ENCODE measurements at places on chromosomes 13 and 19.

GRCh38 chr13:103539721-103540381 lies 473.6 kb upstream of the SLC10A2 start:
- no peak for DNase-seq

GRCh38 chr19:49142866-49143335 lies 12.3 kb downstream of the HRC start:
- DNase-seq: peak; percentile 79

DNA sequence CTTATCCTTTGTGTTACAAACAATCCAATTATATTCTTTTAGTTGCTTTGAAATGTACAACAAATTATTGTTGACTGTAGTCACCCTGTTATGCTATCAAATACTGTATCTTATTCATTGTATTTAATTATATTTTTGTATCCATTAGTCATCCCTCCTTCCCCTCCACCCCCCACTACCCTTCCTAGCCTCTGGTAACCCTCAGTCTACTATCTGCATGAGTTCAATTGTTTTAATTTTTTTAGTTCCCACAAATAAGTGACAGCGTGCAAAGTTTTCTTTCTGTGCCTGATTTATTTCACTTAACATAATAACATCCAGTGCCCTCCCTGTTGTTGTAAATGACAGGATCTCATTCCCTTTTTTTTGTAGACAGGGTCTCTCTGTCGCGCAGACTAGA lies 4.5 kb downstream of the SAE1 start:
- no peak for DNase-seq

DNA sequence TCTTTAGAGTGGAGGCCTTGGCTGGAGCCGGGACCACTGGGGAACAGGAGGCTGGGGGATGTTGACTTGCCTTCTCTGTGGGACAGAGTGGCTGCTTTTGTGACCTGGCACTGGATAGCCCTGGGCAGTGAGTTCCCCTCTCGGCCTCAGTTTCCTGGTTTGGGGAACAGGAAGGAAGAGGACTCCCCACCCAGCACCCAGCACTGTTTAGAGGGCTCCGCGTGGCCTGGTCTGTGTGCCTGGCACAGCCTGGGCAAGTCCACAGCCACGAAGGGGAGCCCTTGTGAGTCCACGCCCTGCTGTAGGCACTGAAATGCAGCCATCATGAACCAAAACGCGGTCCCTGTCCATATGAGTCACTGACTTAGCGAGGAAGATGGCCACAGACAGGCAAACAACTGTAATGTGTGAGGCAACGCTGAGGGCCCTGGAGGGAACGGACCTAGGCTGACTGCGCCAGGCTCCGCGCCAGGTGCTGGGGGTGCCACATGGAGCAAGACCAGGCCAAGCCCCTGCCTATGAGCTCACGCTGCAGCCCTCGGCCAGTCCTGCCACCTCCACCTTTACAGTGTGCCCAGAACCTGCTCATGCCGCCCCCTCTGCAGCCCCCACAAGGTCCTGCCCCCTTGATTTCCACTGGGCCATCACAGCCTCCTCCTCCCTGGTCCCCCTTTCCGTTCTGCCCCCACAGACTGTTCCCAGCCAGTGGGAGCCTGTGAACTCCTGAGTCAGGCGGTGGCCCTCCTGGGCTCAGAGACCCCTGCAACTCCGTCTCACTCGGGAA lies 35.5 kb downstream of the PAK4 start:
- no peak for DNase-seq

Data from activated CD4-positive, alpha-beta T cell treated with anti-CD3 and anti-CD28 coated beads, Interleukin-10, Interleukin-2, amounts not matched to agents 100 ng/mL and 50 ng/mL, durations not matched to agents 16 hours and 8 hours (primary cell).